ENCODE measurements at places on chromosomes 6 and 20.

DNA sequence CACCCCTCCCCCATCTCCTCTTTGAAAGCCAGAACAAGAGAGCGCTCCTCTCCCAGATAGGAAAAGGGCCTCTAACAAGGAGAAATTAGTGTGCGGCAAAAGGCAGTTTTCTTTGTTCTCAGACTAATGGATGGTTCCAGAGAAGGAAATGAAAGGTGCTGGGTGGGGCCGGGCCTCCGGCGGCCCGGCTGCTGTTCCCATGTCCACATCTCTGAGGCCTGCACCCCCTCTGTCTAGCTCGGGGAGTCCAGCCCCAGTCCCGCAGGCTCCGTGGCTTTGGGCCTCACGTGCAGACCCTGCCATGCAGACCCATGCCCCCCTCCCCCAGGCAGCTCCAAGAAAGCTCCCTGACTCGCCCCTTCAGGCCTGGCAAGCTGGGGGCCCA, 35.8 kb upstream of the MRGBP start:
- DNase-seq: no peak

DNA sequence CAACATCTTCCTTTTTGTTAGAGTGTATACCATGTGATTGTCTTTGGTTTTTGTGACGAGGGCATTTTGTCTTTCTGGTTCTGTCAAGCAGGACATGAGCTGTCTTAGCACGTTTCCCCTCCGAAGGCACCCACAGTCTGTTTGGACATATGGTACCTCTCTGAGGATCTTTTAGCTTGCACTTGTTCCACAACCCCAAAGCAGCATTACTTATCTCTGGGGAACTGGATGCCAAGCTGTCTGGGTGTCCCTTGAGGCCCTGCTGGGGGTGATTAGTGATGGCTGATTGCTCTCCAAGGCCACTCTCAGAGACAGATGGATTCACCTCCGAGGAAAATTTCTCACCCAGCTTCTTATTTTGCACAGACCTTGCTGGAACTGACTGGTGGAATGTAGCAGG, 445.0 kb upstream of the CHD6 start:
- no peak for DNase-seq

GRCh38 chr6:151091571-151091970, 148.2 kb upstream of the AKAP12 start:
- no peak for DNase-seq

- no peak for DNase-seq
Observed at GRCh38 chr6:143583542-143584327, 72.2 kb upstream of the FUCA2 start.

- no peak for DNase-seq
Observed at GRCh38 chr20:13883425-13883824, 98.6 kb downstream of the NDUFAF5 start.

- no peak for DNase-seq
Observed at GRCh38 chr6:33628401-33628964, 7.4 kb downstream of the ITPR3 start.

- DNase-seq: no peak
Observed at GRCh38 chr20:43564993-43565757, 6.3 kb downstream of the SGK2 start.

- DNase-seq: no peak
Observed at GRCh38 chr6:80733641-80734040, 627.2 kb downstream of the BCKDHB start.

DNA sequence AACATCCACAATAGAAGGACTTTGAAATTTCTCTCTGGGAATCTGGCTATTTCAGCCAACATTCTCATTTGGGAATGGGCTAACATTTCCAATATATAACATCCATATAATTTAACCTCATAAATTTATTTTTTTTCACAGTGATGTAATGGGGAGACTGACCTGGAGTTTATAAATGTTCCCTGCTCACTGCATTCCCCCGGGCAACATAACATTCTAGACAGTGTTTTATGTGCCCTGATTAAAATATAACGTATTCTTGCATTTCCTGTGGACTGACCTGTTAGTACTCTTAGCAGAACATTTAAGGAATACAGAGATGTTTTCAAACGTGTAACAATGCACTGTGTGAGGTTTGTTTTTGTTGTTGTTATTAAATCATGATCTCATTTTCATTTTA, 20.9 kb downstream of the TSHZ2 start:
- DNase-seq: no peak

- no peak for DNase-seq
Observed at GRCh38 chr6:113635222-113635986, 221.7 kb upstream of the MARCKS start.

All from SIG-M5 (cell line).